C1 segment of cervical spinal cord (tissue), 14 donors: ENCODE measurements at places on chromosomes 2 and 18.

DNA sequence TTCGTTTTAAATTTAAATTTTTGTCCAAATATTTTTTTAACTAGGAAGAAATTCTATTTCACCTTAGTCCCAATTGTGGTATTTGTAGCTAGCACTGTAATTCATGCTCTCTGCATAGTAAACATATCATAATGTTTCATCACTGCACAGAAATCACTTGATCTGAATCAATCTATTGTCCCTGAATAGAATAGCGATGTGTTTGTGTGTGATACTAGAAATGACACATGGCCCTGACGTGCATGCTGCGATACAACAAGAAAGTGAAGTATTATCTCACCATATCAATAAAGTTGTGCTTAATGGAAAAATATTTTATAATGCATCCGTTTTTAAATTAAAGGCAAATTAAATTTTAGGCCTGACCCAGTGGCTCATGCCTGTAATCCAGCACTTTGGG, 10.0 kb downstream of the TTL start:
- DNase-seq, result no peak

DNA sequence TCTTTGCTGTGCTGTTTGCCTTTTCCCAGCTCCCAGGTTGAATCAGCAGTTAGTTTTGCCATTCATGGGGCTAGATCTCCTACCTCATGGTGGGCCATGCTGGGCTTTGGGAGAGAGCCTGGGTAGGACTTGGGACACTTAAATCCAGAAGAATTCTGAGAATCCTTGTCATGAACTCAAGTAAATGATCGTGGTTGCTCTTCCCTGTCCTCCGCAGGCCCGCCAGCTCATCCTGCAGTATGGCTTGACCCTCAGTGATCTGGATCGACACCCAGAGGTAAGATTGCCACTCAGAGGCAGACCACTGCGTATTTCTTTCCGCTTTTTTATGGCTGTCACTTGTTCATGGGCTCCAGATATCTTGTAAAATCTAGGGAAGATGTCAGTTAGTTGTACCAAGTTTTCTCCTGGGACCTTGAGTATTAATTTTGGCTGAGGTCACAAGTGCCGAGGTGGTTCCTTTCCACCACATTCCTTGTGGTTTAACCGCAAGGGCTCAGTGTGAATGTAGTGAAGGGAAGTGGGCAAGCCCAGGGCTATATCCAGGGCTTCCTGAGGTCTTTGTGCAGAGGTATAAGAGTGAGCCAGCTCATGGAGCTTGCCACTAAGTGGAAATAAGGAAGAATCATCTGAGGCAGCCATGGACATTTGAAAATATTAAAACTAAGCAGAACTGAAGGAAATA, 37.7 kb downstream of the RPIA start:
- DNase-seq, result no peak

GRCh38 chr2:241191081-241191480, 2.6 kb downstream of the ANO7 start:
- no peak for DNase-seq

- no peak for DNase-seq
Observed at GRCh38 chr2:215850380-215850779, 163.0 kb downstream of the MREG start.

DNA sequence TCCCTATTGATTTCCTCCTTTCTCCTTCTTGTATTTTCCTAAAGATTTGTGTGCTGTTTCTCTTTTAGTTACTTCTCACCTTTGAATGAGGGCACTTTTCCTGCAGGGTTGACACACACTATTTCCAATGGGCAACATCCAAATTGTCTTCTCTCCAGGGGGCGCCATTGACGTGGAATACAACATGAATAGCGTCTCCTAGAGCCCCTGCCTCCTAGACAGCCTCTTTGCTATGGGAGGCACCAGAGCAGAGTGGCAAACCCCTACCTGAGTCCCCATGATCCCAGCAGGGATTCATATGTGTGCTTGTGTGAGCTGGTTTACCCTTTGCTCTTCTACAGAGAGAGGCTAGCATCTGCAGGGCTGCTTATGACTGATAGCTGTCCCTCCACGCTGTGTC, 61.3 kb upstream of the ITSN2 start:
- peak; percentile 19 for DNase-seq

GRCh38 chr18:5975111-5976002, 80.0 kb upstream of the TMEM200C start:
- no peak for DNase-seq

- DNase-seq, result no peak
Observed at GRCh38 chr2:118607641-118608040, 239.8 kb downstream of the EN1 start.

GRCh38 chr2:6679471-6679870, 186.2 kb downstream of the CMPK2 start:
- no peak for DNase-seq

DNA sequence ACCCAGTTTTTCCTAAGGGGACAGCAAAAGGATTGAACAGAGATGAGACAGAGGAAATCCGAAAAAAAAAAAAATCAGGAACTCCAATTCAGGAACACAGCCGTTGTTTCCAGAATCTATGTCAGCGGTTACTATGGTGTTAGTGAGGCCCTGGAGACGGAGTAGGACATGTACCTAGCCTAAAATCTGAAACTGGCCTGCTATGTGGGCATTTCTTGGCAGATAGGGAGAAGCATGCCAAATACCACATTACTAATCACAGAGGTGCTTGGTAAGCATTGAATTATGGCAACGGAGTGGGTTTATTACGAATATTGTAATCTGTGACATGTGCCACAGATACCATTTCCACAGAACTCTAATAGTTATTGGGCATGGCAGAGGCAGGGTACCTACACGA, 530.6 kb downstream of the CCDC85A start:
- DNase-seq, result no peak

GRCh38 chr2:8036366-8036765, 645.5 kb upstream of the ID2 start:
- no peak for DNase-seq

DNA sequence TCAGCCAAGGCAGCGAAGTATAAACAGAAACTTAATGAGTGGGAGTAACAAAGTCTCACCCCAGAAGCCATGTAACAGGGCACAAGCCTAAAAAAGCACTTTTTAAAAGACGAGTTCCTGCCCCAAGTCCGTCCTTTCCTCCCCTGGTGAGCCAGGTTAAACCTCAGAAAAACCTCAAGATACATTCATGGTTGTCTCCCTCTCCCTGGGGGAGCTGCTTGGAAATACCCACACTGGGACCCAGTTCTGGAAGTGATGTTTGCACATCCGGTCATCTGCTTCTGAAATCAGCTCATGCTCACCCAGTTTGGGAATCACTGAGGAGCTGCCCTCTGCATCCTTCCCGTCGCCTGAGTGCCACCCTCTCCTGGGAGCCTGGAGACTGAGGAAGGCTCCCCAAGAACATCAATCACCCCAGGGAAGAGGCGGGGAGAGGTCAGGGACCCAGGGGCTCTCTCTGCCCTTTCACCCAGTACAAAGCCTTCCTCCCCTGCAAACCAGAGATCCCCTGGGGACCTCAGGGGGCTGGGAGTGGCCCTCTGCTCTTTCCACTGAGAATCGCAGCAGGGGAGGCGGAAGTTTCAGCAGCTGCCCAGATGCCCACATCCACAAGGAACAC, 150.6 kb upstream of the AGAP1 start:
- DNase-seq, result no peak

- no peak for DNase-seq
Observed at GRCh38 chr2:42769583-42770287, 5.8 kb upstream of the OXER1 start.
